ENCODE measurements at places on chromosomes 7 and 10.

- no peak for DNase-seq
Measured at GRCh38 chr7:135803143-135803542, 54.5 kb upstream of the FAM180A start.

- DNase-seq: peak; percentile 63
Measured at GRCh38 chr10:58266826-58267712, 625 bp downstream of the IPMK start.

GRCh38 chr7:85234730-85235129, 47.9 kb upstream of the SEMA3D start:
- no peak for DNase-seq

DNA sequence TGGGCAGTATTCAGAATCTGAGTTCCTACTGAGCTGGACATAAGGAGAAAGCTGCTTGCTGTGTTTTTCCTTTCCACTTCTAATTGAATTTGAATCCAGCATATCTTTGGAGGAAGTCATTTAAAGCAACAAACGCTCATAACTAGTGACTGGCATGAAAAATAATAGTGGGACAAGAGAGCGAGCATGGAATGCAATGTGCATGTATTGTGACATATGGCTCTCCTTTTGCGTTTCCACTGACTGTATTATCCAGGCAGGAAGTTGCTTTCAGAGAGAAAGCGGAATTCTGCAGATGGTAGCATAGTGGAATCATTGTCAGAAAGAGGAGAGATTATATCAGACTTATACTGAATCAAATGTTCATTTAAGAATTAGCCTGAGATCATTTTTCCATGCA, 368.6 kb downstream of the REEP3 start:
- DNase-seq: no peak

- no peak for DNase-seq
Measured at GRCh38 chr7:128810473-128810872, 18.7 kb downstream of the CCDC136 start.

DNA sequence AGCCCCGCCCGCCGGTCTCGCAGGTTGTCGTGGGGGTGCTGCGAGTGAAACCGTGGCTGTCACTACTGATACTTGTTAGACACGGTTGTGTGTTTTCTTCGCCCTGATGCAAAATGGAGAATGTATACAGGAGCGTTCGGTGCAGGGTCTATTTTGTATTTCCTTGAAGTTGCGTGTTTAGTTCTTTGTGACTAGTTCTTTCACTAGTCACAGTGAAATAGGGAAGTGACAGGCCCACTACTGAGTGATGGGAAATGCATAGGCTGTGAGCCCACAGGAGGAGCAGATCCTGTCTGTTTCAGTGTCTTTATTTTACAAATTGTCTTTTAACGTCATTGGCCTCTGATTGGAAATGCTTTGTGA, 675 bp downstream of the ABRAXAS2 start:
- no peak for DNase-seq

DNA sequence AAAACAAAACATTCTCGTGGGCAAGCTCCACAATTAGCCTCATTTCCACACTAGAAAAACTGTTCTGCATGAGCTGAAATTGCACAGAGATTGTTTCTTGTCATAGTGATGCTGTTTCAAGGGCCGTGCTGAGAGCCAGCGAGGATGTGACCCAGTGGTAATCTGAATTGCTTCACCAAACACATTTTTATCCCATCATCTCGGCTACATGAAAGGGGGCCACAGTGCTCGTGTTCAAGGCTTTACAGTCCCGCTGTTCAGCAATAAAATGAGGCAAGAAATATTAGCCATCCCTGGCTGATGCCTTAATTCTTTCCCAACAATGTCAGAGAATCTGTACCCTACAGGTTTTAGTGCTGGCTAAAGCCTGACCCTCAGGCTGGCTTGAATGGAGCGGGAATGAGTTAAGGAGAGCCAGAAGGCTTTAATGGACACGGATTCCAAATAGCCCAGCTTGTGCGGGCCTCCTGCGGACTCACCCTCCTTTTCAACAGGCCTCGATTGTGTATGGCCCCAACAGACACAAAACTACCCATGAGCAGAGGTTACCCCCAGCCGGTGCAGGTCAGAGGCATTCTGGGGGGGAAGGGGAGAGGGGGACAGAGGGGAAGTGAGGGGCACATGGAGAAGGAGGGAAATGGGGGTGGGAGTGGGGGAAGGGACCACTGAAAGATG, 2.0 kb upstream of the GDF10 start:
- no peak for DNase-seq

- DNase-seq: no peak
Measured at GRCh38 chr7:105782391-105783042, 93.9 kb downstream of the ATXN7L1 start.

DNA sequence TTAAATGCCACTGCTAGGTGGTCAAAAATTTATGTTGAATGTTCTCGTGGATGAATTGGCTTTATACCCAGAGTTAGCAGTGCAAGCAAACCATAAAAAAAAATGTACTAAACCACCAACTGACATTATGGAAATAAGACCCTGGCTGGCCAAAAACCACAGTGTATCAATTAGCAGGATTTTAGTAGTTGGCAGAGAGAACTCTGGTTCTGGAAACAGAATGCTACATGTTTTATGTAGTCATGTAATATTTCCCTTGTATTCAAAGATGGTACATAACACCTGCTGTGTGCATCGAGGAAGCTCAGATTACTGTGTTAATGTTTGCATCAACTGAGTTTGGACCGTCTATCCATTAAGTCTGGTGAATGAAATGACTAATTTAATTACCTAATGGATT, 618.5 kb downstream of the CCSER2 start:
- DNase-seq: no peak

- no peak for DNase-seq
Measured at GRCh38 chr7:79610748-79611304, 157.4 kb upstream of the MAGI2 start.

GRCh38 chr10:125158275-125158600, 2.1 kb downstream of the CTBP2 start:
- DNase-seq: no peak

DNA sequence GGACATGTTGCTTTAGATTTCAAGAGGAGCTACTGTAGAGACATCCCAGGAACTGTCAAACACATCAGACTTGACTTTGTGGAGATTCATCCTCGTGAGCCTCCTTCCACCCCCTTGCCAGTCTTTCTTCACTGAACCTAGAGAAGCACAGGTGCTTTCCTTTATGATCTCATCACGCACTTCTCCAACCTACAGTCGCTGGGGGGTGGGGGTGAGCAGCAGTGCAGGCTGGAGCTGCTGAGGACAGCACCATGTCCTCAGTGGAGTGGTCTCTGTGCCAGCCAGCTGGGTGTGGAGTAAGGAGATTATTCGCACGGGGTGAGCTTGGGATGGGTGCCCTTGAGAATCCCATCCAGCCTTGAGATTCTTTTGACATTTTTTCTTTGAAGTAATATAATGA, 88.1 kb downstream of the VOPP1 start:
- DNase-seq: no peak

DNA sequence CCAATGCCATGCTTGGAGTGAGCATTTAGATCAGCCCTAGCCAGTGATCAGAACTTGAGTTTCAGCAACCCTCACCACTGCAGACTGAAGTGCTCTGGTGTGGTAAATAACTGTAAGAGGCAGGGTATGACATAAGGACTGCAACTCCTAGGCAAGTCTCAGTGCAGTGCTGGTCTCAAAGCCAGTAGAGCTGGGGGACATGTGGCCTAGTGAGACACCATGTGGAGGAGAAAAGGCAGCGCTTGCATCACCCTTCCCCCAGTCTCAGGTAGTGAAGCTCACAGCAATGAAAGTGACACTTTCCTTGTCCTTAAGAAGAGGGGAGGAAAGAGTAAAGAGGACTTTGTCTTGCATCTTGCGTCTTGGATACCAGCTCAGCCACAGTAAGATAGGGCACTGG, 386.8 kb upstream of the POT1 start:
- no peak for DNase-seq

GRCh38 chr7:155685070-155685790, 40.8 kb downstream of the RBM33 start:
- no peak for DNase-seq

- DNase-seq: no peak
Measured at GRCh38 chr10:98012644-98013043, 17.8 kb downstream of the CRTAC1 start.

DNA sequence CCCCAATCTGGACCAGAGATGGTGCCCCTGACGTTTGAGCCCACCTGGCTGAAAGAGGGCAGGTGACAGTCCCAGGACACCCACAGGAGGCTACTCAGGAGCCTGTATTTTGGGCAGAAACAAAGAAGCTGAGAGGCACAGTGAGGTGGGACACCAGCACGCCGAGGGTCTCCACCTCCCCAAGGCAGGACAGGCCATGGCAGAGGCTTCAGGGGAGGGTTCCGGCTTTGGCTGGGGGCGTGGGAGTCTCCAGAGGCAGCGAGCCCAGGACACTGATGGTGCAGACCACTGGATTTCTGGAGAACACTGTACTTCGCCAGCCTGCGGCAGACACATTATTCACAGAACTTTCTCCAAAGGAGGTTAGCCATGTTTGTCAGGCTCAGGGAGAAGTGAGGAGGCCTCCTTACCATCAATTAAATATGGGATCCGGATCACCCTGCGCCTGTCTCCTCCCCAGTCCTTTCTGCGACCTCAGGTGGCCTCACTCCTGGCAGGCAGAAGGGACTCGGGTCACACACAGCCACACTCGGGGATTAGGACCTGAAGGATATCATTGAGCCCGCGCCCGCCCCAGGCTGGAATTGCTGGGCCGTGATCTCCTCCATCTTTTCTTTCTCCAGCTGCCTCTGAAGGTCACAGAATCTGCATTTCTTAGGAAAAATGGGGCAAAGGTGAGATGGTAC, 98.3 kb downstream of the MKI67 start:
- DNase-seq: no peak

GRCh38 chr10:95602382-95602781, 41.2 kb upstream of the SORBS1 start:
- no peak for DNase-seq

DNA sequence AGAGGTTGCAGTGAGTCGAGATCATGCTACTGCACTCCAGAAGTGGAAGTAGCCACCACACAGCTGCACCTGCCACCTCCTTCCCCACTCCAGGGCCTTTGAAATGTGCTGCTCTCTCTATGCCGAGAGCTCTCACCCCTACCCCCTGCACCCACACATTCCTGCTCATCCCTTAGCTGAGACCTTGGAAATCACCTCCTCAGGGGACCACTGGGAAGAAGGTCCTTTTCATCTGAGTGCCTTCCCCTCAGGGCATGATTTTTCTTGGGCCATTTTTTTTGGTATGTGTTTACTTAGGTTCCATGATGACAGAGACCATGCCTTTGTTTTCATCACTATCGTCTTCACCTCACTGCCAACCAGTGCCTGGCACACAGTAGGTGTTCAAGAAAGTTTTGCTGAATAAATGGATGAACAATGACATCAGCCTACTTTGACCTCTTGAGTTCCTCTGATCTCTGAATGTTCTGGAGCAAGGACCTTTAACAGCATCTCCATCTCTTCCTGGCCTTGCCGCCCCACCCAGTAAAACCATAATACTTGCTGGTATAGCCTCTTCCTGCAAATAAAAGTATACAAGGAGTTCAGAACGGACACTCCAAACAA, 166.6 kb upstream of the KLF14 start:
- no peak for DNase-seq

- DNase-seq: no peak
Measured at GRCh38 chr7:74068378-74069085, 15.1 kb upstream of the LIMK1 start.

DNA sequence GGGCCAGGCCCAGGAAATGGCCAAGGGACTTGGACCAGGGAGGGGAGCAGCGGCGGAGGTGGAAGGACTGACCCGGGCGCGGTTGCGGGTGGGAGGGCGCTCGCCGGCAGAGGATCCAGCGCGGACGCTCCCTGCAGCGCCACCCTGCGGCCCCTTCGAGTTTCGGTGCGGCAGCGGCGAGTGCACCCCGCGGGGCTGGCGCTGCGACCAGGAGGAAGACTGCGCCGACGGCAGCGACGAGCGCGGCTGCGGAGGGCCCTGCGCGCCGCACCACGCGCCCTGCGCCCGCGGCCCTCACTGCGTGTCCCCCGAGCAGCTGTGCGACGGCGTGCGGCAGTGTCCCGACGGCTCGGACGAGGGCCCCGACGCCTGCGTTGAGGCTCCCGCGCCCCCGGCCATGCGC, 16.8 kb upstream of the ZNF467 start:
- no peak for DNase-seq

DNA sequence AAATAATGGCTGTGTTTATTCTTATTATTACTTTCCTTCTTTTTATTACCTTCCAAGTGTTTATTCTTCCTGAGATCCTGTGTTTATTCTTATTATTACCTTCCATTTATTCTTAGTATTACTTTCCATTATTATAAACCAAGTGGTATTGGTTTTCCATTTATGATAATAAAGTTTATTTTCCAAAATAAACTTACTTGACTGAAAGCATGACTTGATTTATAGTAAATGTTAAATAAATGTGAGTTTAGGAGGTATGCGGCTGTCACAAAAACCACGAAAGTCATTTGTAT, 20.2 kb downstream of the WIPF3 start:
- DNase-seq: no peak

- no peak for DNase-seq
Measured at GRCh38 chr10:35598379-35598778, 6.8 kb upstream of the GJD4 start.

DNA sequence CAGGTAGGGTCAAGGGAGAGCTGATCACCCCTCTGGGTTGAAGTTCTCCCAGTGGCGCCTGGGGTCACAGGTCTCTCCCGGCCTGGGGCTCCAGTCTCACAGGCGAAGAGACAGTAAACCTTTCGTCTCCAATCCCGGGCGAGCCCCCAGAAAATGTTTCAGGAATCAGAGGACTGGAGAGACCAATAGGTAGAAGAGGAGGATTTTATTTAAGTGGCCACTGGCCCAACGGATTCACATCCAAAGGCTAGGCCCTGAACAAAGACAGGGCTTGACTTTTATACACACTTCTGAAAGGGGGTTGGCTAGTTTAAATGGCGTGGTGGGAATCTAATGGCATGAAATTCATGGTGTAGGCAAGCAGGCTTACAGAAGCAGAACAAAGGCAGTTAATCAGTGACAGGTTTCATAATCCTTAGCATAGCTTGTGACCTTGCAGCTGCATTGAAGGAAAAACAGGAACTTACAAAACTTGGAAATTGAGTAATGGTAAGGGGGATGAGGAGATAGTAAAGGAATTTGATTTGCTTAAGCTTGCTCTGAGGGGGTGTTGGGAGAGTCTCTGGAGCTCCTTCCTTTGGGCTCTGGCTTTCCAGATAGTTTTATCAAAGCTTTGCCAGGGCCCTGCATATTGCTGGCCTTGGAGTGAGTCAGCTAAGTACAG, 105.5 kb downstream of the TRIM24 start:
- no peak for DNase-seq

GRCh38 chr7:102175423-102176170, 111.1 kb upstream of the SH2B2 start:
- DNase-seq: no peak

- DNase-seq: no peak
Measured at GRCh38 chr10:1942478-1942877, 205.2 kb upstream of the ADARB2 start.

GRCh38 chr7:37083311-37084096, 359.2 kb upstream of the AOAH start:
- DNase-seq: no peak

GRCh38 chr7:138089080-138089901, 13.0 kb downstream of the AKR1D1 start:
- no peak for DNase-seq

Data from activated B cell treated with CpG ODN at 0.5 μM for 24 hours (primary cell).